AG20443 (cell line): ENCODE measurements at places on chromosomes 5 and 9.

DNA sequence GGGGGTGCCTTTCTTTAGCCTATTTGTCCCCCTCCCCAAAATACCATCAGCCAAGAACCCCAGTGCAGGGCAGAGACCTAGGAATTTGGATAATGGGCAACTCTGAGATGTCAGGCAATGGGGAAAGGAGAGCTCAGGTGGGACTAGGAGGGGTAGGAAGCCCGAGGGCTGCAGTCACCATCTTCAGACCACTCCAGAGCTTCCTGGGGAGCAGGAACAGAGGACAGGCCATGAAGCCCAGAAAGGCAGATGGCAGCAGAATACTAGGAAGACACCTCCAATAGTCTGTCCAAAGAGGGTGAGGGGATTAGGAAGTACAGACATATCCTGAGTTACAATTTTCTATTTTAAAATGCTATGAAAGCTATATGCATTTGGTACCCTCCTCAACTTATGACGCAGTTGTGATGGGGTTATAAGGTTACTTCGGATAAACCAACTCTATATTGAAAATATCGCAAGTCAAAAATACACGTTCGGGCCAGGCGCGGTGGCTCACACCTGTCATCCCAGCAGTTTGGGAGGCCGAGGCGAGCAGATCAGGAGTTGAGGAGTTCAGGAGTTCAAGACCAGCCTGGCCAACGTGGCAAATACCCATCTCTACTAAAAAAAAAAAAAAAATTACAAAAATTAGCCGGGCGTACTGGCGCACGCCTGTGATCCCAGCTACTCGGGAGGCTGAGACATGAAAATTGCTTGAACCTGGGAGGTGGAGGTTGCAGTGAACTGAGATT, 34.6 kb upstream of the IL17B start:
- DNase-seq, result no peak

- no peak for DNase-seq
These were observed 65.4 kb downstream of the RNF130 start for GRCh38 chr5:180006141-180006540.

GRCh38 chr9:37210737-37211523, 90.6 kb downstream of the ZCCHC7 start:
- no peak for DNase-seq

- DNase-seq, result no peak
These were observed 2.5 kb downstream of the ENTR1 start for GRCh38 chr9:136407911-136408310.

DNA sequence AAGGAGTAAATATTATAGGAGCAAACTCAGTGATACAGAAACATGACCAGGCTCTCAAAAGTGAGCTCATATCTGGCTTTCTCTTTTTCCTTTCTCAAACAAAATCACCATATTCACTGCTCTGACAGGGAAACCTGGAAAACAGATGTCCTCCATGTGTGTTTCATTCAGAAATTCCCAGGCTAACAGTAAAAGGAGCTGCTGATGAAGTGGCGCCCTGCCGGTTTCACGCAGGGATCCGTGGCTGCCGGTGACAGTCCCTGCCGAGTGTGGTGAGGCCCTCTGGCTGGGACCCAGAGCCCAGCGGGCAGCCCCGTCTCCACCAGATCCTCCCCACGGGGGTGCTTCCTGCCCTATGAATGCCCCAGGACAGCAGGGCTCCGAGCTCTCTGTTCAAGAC, 208.1 kb downstream of the GNA14 start:
- DNase-seq, result peak; percentile 77

- DNase-seq, result peak; percentile 31
These were observed 52.1 kb upstream of the CEMIP2 start for GRCh38 chr9:71820403-71820921.

DNA sequence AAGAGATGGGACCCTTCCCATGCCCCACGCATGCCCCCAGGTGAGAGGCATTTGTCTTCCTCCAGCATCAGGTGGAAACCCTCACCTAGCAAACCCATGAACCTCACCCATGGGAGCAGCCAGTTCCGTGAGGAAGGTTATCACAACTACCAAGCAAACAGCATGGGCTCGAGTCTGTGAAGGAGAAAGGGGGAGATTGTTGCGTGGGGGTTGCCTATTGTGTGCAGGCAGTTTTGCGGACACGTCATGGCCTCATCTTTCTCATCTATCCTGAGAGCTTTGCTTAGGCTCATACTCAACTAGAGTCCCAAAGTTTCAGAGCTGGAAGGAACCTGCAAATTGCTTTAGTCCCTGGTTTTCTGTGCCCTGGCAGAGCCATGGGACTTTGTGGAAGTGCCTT, 73.6 kb upstream of the TGFBR1 start:
- no peak for DNase-seq

DNA sequence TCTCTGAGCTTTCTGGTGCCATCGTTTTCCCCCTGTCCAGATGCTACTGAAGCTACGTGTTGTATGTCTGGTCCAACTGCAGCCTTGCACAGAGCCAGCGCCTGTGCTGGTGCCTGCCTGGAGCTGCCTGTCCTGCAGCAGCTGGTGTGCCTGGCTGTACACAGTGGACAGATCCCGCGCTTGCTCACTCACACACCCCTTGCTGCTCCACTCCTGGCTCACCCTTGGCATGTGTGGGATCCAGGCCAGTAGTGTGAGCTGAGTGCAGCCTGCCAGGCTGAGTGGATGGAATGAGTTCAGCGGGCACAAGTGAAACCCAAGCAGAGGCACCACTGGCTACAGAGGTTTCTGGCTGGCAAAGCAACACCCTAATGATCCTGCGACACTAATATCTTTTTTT, 40.4 kb downstream of the FER start:
- no peak for DNase-seq

GRCh38 chr5:167030500-167031120, 1260.8 kb upstream of the WWC1 start:
- peak; percentile 13 for DNase-seq

GRCh38 chr5:168198359-168198758, 93.1 kb upstream of the WWC1 start:
- DNase-seq, result no peak

DNA sequence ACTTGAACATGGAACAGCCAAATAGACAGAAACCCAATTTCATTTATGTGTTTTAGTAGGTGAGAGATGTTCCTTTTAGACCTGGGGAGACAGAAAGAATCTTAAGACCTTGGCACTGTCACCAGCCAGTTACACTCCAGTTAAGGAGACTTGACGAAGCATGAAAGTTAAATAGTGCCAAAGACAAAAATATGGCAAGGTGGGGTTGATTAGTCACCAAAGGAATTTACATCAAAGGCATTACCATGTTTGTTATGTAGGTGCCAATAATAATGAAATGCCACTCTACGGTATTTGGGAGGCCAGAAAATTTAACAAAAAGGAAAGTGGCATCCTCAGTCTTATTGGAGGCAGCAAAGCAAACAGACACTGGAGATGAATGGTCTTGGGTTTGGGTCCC, 9.2 kb upstream of the IL12B start:
- no peak for DNase-seq

DNA sequence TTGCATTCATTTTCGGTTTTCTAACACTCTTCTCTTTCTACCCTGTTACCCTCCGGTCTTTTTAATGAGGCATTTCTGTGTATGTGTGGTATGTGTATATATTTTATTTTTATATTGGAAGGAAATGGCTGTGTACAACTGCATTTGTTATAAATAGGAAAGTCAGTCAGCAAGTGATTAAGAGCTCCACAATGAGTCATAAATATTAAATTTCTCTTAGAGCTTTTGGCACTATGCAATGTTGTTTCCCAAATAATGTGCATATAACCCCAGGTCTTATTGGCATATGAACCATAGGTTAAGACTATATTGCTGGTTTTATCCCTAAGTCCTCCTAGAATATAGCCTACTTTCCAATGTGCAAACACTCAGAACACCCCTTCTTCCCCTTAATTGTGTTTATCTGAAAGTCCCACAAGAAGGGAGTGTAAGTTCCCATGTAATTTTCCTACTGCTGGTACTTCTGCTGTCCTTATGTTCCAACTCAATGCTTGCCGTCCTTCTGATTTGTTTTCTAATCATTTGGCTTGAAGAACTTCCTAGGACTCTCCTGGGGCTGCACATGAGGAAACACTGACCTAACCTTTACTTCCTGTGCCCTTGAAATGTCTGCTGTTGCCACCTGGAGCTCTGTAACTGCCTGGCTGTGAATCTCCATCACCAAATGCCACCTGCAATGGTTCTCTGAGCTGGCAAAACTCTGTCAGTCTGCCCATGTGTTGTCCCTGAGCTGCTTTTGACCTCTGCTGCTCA, 65.5 kb upstream of the PCSK5 start:
- no peak for DNase-seq

- no peak for DNase-seq
These were observed 36.7 kb downstream of the FABP6 start for GRCh38 chr5:160266044-160266443.

DNA sequence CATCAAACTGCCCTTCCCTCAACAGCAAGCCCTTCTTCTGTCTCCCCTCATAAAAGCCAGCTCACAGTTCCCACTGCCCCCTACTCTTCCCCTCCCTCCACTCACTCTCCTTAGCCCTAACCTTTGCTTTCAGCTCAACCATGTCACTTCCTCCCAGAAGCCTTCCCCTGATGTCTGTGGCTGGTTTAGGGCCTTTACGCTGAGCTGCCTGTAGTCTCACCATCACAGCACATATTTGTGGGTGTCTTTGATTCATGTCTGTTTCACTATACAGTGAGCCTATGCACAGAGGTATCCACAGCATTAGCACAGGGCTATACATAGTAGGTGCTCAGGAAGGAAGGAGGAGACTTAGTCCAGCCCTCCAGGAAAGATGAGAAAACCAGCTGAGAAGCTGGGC, 34.7 kb downstream of the C9orf50 start:
- DNase-seq, result no peak

GRCh38 chr5:169421677-169422076, 120.7 kb upstream of the SLIT3 start:
- DNase-seq, result no peak

DNA sequence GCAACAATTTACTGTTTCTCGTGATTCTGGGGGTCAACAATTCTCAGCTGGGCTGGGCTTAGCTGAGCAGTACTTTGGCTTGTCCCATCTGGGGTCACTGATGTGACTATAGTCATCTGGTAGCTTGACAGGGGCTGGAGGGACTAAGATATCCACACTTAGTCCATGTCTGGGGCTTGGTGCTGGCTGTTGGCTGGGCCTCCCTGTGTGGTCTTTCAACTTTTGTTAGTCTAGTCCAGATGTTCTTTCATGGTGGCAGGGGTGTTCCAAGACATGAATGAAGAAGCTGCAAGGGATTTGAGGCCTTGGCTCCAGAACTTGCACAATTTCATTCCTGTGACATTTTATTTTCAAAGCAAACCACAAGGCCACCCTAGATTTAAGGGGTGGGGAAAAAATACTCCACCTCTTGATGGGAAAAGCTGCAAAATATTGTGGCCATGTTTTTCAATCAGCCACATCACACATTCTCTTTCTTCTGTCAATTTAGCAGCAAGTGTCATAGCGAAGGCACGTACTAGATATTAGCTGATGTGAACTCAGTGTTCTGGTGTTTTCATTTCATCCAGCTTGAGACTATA, 59.2 kb downstream of the TSSK1B start:
- no peak for DNase-seq

GRCh38 chr5:143023411-143024096, 253.4 kb downstream of the ARHGAP26 start:
- no peak for DNase-seq

DNA sequence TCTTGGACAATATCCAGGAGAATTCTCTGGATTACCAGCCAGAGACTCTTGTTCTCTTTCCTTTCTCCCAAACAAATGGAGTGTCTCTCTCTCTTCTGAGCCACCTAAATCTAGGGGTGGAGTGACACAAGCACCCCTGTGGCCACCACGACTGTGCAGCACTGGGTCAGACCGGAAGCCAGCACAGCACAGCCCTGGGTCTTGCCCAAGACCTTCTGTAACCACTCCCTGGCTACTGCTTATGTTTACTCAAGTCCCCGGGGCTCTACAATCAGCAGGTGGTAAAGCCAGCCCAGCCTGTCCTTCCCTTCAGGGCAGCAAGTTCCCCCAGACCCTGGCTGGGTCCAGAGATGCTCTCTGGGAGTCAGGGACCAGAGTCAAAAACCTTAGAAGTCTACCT, 110.0 kb upstream of the TUT7 start:
- no peak for DNase-seq

- no peak for DNase-seq
These were observed 11.8 kb upstream of the FCN1 start for GRCh38 chr9:134929193-134930158.

- DNase-seq, result no peak
These were observed 37.3 kb downstream of the PIP5K1B start for GRCh38 chr9:68742333-68742730.

DNA sequence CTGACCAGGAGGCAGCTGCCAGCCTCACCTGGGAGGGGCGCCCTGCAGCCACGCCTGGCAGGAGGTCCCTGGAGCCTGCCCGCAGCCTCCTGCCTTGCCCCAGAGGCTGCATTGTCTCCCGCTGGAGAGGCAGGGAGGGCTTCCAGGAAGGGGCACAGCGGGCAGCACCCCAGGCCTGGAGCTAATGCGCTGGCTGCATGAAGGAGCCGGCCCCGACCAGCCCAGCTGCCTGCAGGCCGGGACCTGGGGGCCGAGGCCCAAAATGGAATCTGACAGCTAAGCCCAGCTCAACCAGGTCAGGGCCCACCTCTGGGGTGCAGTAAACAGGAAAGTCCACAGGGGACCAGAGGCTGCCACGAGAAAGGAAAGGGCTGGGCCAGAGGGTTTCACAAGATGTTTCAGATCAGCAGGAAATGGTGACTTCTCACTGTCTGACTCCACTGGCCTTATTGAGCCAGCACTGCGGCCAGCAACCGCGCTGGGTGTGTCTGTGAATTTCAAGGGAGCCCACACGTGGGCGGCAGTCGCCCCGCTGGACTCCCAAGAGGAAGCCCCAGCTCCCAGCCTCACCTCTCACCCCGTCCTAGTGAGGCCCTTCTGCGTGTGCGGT, 18.6 kb upstream of the NOTCH1 start:
- peak; percentile 89 for DNase-seq
